ENCODE measurements at places on chromosomes 6 and 20. TPM values are rescaled to one million over a fixed set of nuclear protein-coding genes. Genes with fewer than 3 reads are reported as not detected.

TBX18 gene
- 23.9 TPM for total RNA-seq

CNKSR3 gene
- total RNA-seq = 10.7 TPM

TGM6 gene
- total RNA-seq = not detected

ACOT8 gene
- total RNA-seq = 16.3 TPM

C6orf58 gene
- total RNA-seq = not detected

SIRPB2 gene
- not detected for total RNA-seq

TRAPPC3L gene
- total RNA-seq = not detected

LAMA4 gene
- 1.5 TPM for total RNA-seq

SLC13A3 gene
- not detected for total RNA-seq

DOK5 gene
- total RNA-seq = not detected

COX4I2 gene
- not detected for total RNA-seq

SLC22A2 gene
- total RNA-seq = 0.05 TPM

NFATC2 gene
- total RNA-seq = 8.4 TPM
